ENCODE measurements at places on chromosomes 2 and 18.

GRCh38 chr18:4283746-4284291 is 171.3 kb downstream of the DLGAP1 start:
- DNase-seq: no peak

- no peak for DNase-seq
These were observed 437.4 kb upstream of the SALL3 start for GRCh38 chr18:78542204-78542603.

GRCh38 chr18:72041313-72042032 is 502.7 kb downstream of the CBLN2 start:
- DNase-seq: no peak

DNA sequence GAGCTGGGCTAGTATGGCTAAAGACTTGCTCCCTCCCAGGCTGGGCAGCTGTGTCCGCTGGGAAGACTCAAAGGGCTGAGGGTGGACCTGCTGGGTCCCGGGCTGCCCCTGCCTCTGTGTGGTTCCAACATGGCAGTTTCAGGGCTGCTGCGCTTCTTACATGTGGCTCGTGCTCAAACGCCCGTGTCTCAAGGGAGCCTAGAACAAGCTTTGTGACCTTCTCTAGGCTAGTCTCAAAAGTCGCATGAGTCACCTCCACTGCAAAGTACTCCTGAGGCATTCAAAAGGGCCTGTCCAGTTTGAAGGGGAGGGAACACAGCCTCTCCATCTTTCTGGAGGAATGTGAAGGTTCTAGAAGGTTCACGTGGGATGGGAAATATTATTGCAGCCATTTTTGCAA is 44.7 kb upstream of the RAB31 start:
- DNase-seq: no peak

GRCh38 chr2:150513647-150514046 is 26.2 kb upstream of the RND3 start:
- DNase-seq: no peak

- no peak for DNase-seq
These were observed 243.4 kb upstream of the ID2 start for GRCh38 chr2:8438476-8438875.

- DNase-seq: no peak
These were observed 1219.8 kb upstream of the ZEB2 start for GRCh38 chr2:145739681-145740080.

DNA sequence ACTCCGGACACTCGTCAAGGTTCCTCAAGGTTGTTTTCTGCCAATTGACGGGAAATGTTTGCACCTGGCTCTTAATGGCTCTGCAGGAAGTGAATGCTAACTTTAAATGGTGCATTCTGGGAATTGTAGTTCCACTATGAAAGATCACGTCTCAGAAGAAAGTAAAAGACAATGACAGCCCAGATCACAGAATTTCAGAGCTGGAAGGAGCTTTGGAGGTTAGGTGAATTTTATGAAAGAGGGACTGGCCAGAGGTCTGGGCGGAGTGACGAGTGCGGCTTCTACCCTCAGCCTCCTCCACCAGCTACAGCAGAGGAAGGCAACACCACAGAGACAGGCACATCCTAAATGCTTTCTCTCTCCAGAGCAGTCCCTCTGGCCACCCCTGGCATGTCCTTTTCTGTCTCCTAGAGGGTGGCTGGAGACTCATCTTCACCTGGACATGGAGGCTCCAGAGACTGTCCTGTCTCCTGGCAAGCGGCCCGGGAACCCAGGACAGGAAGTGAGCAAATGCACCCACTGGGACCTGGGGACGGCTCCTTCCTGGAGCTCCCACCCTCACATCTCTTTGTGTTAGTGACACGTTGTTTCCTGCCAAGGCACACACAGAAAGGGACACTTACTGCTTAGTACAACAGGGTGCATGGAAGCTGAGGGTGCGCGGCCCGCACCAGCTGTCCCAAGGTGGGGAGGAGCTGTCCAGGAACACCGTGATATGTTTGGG is 19.4 kb downstream of the THAP4 start:
- DNase-seq: no peak

GRCh38 chr2:162938387-162938786 is 99.8 kb upstream of the KCNH7 start:
- no peak for DNase-seq

DNA sequence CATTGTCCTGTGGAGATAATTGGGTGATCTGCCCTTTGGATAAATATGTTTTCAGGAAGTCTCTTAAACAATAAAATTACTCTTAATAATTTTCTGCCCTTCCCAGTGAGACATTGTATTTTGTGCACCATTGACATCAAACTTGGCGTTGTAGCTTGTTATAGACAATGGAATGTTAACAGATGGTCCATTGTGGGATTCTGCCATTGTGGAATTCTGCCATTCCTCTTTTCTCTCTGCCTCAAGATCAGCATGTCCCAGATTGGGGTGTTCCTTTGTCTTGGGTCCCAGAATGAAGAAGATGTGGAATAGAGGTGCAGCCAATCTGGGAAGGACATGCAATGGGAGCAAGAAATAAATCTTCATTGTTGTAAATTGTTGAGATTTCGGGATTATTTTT is 15.1 kb upstream of the LDAH start:
- no peak for DNase-seq

DNA sequence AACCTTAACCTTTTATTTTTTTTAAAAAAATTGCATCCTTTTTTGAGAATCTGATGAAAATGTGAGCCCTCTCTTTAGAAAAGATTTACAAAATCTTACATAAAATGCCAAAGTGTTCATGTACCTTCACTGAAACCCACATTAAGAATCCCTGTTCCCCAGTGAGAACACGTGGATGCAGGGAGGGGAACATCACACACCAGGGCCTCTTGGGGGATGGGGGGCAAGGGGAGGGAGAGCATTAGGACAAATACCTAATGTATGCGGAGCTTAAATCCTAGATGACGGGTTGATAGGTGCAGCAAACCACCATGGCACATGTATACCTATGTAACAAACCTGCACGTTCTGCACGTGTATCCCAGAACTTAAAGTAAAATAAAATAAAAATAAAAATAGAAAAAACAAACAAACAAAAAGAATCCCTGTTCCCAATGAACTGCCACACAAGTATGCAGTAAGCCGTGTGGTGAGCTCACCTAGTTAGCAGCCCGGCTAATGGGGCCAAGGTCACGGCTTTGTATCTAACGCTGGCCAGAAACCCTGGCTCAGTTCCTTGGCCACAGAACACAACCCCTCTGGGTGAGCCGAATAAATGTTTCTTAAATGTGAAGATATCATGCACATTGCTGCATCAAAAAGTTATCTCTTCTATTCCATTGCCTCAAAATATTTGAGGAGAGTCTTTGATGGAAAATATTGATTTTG is 41.4 kb downstream of the CHST9 start:
- no peak for DNase-seq

DNA sequence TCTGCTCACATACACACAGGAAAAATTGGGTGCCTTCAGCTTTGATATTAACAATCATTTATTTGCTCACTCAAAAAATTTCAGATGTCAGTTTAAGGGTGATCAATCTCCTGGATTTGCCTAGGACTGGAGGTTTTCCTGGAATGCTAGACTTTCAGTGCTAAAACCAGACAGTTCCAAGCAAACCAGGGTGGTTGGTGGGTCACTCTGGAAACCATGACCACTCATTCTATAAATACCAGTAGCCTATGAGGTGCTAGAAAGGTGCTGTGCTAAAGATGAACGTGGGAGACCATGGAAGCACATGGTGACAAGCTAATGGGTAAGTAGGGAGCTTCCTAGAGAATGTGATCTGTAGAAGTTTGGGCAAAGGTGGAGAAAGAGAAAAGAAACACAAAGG is 25.4 kb upstream of the STPG4 start:
- no peak for DNase-seq

DNA sequence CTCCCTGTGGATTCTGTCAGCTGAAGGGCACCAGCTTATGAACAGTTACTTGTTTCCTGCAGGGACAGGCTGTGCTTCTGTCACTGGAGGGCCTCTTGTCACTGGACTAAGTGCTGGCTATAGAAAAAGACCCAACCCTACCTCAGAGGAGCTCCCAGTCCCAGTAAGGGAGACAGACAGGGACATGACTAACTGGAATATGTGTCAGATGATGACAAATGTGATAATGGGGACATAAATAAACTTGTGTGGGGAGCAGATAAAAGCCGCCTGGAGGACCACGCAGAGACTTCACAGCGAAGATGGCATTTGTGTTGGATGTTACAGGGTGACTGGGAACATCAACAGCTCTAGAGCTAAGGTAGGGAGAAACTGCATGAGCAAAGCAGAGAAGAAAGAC is 95.0 kb downstream of the MAPRE2 start:
- DNase-seq: no peak

- no peak for DNase-seq
These were observed 196.4 kb downstream of the HRH4 start for GRCh38 chr18:24656551-24657443.

DNA sequence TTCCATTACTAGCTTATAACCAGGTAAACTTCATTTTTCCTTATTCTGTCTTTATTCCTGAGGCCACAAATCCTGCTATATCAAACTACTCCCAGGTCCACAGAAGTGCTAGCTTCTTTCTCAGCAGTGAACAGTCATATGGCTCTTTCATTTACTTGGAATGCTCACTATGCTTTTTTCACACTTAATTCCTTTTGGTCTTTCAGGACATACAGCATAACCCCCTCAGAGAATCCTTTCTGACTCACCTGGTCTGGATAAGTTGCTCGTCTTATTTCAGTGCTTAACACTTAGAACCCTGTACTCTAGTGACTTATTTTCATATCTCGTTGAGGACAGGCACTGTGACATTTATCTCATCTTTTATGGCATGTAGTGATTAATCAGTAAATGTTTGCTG is 325.0 kb upstream of the UBE2E3 start:
- no peak for DNase-seq

GRCh38 chr2:60490848-60491247 is 62.6 kb downstream of the BCL11A start:
- no peak for DNase-seq

- DNase-seq: no peak
These were observed 347.7 kb downstream of the KIAA1328 start for GRCh38 chr18:37176621-37176934.

- DNase-seq: no peak
These were observed 1256.8 kb downstream of the LRP1B start for GRCh38 chr2:140873915-140874531.

DNA sequence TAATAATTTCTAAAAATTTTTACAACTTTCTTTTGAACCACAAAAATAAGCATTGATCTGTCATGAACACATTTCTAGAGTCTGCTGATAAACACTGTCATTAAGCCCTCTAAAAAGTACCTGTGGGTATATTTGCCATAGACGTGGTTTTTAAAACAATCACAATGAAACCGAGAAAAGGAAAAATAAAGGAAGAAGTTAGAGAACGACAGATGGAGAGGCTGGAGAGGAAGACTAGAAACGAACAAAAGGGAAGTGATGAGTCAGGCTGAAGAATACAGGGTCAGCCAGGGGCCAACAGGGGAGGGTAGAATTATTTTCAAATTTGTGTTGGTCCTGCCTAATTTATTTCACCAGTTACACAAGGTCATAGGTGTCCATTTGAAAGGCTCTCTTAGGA is 62.0 kb downstream of the MYL12B start:
- no peak for DNase-seq

DNA sequence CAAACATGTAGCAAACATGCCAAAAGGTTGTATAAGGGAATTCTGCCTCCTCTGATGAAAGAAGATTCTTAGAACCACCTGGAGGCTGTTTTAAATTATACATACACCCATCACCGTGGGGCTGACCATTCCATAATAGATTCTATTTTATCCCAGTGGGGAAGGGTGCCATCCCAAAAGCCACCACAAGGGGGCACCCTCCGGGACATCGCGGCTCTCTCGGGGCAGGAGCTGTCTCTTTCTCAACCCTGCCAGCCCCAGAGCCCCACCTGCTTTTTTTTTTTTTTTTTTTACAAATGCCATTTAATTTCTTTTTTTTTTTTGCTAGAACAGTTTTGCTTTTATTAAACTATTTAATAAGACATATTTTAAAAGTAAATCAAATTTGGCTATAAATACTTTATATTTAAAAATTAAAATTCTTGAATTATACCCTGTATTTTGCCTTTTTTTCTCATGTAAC is 8.6 kb upstream of the MTCL1 start:
- peak; percentile 75 for DNase-seq

DNA sequence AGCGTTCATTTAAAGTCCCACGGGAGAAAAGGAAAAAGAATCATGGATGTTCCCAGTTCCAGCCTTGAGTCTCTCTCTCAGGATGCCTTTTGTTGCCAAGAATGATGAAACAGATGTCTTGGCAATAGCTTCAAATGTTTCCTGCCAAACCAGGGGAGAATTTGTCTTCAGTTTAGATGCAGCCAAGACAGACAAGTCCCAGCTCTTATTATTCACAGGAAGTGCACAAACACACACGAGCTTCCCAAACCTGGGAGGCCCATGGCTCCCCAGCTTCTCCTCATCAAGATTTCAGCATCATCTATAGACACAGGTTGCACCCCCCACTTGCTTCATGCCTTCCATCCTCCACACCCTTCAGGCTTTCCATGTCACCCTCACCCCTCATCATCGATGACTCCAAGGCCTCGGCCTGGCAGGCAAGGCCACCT is 45.9 kb downstream of the HS1BP3 start:
- DNase-seq: no peak

- DNase-seq: no peak
These were observed 40.6 kb upstream of the RNU4ATAC start for GRCh38 chr2:121489911-121490583.

DNA sequence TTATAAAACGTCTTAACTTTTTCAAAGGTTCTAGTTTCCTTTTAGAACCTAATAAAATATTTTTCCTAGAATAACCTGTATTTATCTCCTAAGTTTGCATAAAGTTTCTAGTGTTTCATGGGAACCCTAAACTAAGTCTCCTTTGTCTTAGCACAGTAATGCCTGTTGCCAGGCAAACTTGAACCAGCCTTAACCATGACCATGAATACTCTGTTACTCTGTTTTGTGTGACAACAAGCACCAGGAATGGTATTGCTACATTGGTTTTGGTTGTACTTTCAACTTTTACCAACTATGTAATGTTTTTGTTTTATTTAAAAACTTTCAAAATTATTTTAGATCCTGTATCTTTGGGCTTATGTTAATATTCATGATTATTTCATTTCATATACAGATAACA is 137.6 kb downstream of the CERS6 start:
- no peak for DNase-seq

DNA sequence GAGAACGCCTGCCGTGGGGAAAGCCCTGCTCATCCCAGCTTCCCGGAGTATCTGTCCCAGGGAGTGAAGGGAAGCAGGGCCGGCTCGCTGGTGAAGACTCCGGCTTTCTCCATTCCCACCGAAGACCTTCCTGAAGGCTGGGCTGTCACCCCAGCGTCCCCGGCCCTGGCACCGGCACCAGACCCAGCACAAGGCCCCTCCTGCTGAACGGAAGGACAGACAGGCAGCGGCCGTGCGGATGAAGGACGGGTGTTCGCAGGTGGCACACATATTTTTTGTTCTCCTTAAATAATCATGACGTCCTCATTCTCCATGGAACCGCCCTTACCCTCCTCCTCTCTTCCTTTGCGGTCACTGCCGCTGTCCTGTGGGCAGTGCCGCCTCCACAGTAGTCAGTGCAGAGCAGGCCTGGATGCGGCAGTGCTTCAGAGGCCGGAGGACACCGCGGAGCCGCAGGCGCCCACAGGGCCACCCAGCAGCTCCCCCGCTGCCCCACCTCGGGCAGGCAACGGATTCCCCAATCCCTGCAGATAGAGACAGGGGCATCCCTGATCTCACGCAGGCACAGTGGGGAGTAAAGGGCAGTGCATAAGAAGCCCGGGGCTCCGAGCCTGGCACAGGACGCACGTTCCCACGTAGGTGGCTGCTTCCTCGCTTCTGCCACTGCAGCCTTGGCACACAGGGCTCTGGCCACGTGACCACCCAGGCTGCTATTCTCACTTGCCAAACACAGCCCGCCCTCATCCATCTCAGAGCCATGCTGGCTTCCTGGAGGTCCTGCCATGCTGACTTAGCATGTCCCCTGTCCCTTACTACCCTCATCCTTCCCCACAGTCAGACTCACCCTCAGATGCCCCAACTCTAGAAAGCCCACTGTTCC is 229.7 kb downstream of the EIPR1 start:
- DNase-seq: no peak

All from stimulated activated CD4-positive, alpha-beta T cell treated with anti-CD3 and anti-CD28 coated beads, Interleukin-12 subunit alpha, Interleukin-12 subunit beta, amount 100 ng/mL, for 4 hours (primary cell).